Muscle of arm (tissue), 14 donors: ENCODE measurements at places on chromosomes 3 and 15.

DNA sequence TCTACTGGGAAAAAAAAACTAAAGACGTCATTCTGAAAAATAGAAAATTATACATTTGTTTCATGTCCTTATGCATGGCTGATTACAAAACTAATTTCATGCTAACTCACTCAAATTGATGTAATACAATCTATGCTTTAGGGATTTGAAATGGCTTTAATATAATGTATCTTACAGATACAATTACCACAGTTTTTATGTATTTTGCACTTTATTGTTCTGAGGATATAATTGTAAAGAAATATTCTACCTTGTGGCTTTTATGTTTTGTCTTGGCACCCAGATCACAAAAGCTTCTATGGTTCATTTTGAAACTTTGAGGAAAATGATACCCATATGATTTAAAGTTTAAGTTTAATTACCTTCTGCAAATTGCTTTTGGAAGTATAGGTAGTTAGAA, 122.5 kb downstream of the PLCL2 start:
- DNase-seq: no peak

- DNase-seq: no peak
Measured at GRCh38 chr3:177622520-177622919, 425.2 kb upstream of the TBL1XR1 start.

- no peak for DNase-seq
Measured at GRCh38 chr3:13348661-13349396, 71.3 kb downstream of the NUP210 start.

DNA sequence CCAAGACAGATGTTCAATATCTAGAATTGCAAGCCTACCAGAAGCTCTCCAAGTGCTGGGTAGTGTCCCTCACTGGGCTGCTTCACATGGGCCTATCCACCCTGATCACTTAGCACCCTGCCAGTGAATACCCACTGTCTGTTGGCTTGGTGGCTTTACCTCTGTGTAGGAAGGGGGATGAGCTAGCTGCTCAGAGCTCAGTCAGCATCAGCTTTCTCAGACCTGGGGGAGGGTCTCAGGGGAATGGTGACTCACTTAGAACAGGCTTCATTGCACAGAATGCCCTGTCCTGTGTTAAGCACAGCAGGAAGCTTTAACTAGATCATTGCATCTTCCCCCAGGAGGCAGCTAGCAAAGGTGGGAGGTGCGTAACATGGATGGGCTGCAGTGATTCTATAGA, 209.8 kb downstream of the PDCD6IP start:
- DNase-seq: no peak

DNA sequence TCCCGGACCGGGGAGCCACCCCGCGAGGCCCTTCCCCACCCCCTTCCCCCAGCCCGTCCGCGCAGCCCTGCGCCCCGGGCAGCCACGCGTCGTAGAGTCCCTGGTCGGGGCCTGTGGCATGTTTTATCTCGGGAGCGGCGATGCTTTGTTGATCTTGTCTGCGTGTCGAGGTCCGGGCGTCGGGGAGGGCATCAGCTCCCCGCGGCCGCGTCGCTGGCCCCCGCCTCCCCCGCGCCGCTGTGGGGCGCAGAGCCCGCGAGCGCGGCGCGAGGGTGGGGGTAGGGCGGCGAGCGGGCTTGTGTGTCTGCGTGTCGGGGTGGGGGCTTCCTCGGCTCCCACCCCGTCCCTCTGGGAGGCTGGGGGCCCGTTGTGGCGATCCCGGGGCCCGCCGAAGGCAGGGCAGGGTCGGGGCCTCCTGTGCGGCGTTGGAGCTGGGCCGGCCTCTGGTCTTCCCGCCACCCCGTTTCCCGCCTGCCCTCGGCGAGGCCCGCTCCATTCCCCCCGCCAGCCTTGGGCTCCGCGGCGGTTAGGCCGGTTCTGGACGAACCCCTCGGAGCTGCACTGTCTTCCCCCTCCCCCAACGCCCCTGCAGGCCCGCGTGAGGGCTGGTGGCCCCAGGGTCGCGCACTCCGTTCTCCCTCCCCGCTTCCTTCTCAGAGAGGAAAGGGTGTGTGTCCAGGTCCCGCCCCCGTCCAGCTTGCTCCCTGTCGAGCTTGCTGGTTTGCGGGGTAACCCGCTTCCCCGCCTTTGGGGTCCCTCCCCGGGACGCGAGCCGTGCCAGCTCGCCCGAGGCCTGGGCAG, 695 bp downstream of the GMPS start:
- peak; percentile 56 for DNase-seq

DNA sequence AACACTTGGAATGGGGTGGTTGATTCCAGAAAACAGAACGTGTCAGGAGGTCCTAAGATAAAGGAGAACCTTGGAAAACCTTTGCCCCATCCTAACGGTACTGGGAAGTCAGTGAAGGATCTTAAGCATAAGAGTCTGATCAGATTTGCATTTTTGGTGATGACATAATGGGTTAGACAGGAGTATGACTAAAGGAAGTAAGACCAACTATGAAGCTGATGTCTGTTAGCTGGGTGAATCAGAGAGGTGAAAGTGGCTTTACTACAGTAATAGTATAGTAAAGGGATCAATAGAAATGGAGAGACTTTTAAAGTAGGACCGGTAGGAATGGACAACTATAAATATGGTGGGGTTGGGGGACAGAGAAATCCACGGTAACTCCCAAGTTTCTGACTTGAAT, 12.6 kb downstream of the GTF2A2 start:
- DNase-seq: no peak

DNA sequence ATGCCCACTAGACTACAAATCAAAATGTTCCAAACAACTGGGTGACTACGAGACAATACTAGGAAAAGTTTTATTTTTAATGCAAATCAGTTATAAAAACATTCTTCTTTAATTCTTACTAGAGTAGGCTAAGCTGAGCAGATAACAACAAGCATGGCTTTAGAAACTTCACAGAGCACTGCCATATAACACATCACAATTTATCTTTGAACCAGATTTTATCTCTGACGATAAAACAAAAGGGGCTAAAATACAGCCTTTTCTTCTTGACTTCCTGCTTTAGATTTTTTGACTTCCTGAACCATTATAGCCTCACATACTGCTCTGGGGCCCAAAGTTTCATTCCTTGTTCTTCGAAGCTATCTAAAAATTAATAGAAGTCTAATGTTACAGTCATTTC, 25.9 kb downstream of the TBC1D2B start:
- DNase-seq: no peak

GRCh38 chr3:111690242-111690641, 95.1 kb upstream of the ZBED2 start:
- no peak for DNase-seq

DNA sequence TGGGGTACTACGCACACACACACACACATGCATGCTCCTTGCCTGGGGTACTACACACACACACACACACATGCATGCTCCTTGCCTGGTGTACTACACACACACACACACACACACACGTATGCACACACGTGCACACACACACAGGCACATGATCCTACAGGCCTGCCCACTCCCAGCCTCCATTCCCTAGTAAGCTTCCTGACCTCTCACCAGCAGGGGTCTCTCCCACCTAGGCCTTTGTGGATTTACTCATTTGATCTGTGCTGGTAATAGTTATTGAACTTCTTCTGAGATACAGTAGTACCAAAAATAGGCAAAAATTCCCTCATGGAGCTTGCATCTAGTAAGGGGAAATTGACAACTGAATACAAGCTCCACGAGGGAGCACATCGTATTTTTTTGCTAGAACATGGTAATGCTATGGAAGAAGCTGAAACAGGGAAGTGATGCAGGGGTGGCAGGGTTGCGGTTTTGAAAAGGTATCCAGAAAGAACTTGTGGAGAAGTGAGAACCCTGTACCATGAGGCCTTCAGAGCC, 19.1 kb downstream of the TTC21A start:
- peak; percentile 45 for DNase-seq

DNA sequence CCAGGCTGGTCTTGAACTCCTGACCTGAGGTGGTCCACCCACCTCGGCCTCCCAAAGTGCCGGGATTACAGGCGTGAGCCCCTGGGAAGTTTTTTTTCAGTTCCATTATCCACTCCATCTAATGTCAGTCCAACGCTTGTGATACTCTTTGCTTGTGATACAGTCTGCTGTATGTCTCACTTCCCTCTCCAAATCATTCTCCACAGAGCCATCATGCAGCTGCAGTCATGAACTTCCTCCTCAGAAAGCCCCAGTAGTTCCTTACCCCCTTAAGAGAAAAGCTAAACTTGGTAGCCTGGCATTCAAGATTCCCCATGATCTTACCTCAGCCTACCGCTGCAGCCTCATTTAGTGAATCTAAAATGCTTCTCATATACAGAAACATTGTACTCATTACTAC, 2.3 kb downstream of the ARPC4 start:
- DNase-seq: no peak

DNA sequence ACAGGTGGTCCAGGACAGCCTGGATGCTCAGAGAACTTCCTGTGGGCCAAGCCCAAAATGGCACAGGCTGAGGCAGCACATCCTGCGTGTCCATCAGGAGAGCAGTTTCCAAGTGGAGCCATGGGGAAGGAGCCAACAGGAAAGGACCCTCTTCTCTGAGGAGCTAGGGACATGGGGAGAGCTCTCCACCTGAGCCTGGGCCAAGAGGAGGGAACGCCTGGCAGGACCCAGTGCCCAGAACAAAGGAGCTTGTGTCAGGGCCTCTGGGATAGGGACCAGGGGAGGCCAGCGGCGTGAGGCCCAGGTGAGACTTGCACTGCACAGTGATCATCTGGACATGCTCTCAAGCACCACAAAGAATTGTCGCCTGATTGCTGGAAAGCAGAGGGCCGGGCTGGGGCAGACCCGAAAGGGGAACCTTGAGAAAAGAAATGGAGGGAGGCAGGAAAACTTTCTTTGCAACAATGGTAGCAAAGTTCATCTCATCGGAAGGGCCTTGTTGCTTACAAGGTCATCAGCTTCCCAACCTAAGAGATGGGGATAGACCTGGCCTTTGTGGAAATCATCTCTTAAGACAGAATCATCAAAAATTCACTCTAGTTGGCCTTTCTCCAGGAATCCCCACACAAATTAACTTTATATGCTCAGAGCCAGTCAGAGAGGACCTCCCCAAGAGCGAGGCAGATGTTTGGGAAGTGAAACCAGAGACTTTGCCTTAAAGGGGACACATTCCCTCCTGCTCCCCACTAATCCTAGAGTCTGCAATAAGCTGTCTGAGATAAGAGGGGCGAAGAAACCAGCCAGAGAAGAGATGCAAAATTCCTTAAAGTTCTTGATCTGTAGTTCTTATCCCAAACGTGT, 47.7 kb upstream of the HES1 start:
- no peak for DNase-seq
